ENCODE measurements at places on chromosomes 5 and 9.
A peak's percentile ranks its signal among the peaks of the same experiment; 100 is the strongest.

DNA sequence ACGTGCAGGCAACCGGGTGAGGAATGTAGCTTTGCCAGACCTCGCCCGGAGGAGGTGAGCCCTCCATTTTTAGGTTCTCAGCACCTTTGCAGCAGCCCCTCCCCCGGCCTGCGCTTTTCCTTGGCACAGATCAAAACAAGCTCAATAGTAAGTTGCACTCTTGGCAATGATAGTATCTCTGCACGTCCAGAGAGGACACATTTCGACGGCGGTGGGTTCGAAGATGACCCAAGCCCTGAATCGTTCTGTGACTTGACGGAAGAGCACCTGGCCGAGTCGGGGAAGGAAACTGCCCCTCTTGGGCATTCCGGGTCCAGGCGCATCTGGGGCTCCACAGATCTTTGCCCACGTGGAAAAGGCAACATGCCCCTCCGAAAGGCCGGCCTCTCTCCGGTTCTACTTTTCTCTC, 904 bp downstream of the GDNF start:
- no peak for DNase-seq

DNA sequence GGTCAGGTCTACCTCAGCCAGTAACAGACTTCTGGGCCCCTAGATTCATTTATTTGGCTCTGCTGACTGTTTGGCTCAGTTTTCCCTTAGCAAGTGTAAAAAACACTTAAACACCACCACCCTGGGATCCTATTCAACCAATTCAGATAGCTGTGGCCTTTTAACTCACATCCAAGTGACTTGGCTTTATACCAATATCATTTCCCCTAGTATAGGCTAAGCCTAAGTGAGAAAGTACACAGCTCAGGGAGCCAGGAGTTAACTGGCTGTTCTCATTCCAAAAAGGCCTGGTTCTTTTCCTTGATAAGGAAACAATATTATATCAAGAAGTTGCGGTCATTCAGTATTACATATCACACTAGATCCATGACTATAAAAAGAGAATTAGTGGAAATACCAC, 163.5 kb downstream of the ARL15 start:
- peak; percentile 20 for DNase-seq

DNA sequence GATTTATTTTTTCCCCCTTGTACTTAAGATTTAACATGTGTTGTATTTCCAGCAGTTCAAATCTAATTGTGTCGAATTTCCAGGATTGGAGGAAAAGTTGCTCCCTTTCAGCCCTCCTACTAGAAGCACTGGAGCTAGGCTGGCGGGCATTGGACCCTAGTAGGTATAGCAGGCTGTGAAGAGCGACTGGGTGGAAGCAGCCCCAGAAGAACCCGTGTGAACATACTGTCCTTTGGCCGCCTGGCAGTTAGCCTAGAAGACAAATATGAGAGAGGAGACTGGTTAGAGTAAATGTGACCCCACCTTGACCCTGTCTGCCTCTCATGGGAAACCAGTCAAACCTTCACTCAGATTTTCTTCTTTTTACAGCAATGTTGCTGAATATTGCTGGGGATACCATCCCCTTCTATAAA, 13.9 kb downstream of the ALDOB start:
- no peak for DNase-seq

- peak; percentile 13 for DNase-seq
Observed at GRCh38 chr9:93659044-93659836, 82.9 kb downstream of the PHF2 start.

DNA sequence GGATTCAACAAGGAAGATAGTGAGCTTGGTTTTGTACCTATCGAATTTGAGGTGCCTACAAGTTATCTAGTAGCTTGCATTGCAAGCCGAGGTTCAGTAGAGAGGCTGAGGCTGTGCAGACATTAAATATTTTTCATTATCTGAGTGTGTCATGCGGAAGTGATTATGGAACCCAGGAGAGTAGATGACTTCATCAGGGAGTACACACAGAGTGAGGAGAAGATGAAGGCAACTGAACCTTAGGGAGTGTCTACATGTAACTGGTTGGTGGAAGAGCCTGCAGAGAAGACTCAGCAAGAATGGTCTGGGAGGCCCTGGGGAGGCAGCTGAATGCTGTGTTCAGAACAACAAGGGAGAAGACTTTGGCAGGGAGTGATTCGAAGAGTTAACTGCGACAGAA, 393.9 kb downstream of the ARHGEF28 start:
- no peak for DNase-seq

GRCh38 chr9:86946201-86947145, 833 bp downstream of the GAS1 start:
- DNase-seq, result peak; percentile 83

DNA sequence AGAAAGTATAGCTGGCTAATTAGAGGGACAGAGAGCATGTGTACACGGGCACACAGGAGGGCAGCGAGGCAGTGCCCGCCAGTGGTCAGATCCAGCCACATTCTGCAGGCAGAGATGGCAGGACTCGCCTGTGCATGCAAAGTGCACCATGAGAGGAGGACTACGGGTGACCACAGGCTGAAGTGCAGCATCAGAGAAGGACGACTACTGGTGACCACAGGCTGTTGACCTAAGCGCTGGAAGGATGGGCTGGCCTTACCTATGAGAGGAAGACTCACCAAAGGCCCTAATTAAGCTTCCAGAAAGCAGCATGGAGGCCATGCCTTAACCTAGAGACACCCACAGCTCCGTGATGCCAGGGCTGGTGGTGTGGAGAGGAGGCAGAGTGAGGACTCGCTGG, 54.2 kb upstream of the SLC25A51 start:
- no peak for DNase-seq

GRCh38 chr5:112919972-112920371, 2.1 kb downstream of the REEP5 start:
- DNase-seq, result no peak

GRCh38 chr9:121357011-121357410, 13.0 kb downstream of the STOM start:
- no peak for DNase-seq

DNA sequence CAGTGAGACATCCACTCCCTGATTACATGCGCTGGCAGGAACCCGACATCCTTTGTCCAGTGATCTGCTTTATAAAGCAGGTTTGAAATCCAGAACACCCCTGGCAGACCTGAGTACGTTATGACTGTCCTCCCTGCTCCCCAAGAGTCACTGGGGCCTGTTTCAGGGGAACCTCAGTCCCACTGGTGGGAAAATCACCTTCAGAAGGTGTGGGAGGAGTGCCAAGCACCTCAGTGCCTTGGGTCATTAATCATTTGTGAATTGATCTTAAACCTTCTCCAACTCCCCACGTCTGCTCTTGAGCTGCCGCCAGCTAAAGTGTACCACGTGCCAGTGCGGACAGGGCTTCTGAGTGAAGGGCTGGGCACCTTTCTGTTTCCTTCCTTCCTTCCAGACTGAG, 16.2 kb downstream of the SLC6A3 start:
- no peak for DNase-seq

DNA sequence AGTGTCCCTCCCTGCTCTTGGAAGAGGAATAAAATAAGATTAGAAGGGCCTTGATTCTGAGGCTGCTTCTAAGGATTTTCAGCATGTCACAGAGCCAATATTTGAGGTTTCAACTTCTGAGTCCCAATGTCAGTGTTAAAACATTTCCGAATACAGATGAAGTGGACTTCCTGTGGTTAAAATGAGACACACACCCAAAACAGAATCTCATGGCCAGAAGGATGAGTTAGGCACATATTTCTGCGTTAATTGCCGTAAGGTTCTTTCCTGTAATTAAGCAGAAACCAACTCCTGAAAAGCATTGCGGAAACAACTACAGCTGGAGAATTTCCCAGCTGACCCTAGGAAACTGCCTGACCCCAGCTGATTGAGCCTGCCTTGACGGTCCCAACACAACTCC, 10.4 kb upstream of the ZNF354B start:
- no peak for DNase-seq

DNA sequence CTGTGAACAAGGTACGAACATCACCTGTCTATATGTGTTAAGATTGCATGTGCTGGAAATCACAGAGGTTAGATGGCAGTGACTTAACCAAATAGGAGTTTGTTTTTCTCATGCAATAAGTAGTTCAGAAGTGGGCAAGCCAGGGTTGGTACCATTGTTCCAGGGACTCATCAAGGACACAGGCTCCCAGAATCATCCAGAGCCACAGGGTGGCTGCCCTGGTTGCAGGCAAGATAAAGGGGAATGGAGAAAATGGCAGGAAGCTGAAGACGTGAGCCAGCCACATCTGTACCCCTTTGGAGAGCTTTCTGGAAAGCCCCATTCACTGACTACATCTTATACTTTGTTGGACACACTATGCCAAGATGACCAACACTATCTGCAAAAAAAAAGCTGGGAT, 126.0 kb upstream of the IL12B start:
- no peak for DNase-seq

DNA sequence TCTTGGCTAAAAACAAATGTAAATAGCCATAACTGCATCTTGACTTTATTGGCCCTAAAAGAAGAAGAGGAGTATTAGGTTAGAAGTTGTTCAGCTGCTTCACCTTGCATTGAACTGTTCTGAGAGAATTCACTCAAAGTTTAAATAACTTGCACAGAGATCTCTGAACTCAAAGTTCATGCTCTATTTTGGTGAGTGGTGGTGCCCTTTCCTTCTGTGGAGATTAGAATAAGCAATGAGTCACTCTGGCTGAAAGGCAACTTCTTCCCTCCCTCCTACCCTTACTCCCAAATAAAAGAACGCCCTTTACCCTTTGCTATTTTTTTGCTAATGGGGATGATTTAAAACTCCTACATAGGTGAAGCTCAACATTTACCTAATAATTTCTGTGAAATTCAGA, 48.9 kb downstream of the ERMP1 start:
- no peak for DNase-seq

Data from femur (tissue), 1 donor.